ENCODE measurements at places on chromosomes 11 and 22. TPM values are rescaled to one million over a fixed set of nuclear protein-coding genes. Genes with fewer than 3 reads are reported as not detected.

GRCh38 chr11:97614606-97615005, 1224.8 kb downstream of the JRKL start:
- DNase-seq = no peak
- no peaks in the 10 kb centered on the region for H3K27me3 ChIP-seq
- no peak overlapping the region for H3K4me3 ChIP-seq
- H3K27ac ChIP-seq = no peak overlapping the region

Gene LINC01488
- 0.07 TPM for polyA plus RNA-seq

DNA sequence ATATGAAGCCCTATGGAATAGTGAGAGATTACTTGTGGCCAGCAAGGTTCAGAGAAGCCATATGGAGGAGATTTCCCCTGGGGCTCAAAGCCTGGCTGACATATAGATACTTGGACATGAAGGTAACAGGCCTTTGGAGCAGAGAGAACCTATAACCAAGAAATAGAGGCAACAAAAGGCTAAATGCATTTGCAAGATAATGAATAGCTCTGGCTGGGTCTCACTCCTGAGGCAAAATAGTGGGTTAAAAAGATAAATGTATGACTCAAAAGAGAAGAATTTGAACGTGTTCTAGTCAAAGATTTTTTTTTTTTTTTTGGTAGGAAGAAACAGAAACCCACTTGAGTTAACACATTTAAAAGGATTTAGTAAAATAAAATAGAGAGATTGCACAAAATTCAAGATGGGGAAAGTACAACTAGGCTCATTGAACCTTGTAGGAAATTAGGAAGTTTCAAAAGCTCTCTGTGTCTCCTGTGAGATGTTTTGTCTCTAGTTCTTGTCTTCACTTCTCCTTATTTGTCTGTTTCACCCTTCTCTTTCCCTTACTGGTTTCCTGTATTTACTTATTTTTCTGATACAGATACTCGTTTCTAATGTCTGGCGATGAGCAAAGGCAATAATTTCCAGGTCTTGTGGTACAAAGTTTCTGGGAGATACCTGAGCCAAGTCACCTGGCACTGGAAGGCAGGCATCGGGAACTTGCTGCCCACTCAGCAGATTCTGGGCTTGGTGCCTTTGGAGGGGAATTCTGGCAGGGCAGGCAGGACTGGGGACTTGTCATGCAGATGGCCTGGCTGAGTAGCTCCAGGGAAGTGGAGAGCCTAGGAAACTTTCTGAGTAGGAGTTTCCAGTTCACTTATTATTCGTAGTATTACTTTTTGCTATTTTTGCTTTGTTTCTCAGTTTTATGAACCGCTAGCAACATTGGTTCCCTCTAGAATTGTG, 49.2 kb upstream of the SESN3 start:
- no peak for DNase-seq
- H3K4me1 ChIP-seq = no peaks in the 10 kb centered on the region
- no peaks in the 10 kb centered on the region for H3K36me3 ChIP-seq

DNA sequence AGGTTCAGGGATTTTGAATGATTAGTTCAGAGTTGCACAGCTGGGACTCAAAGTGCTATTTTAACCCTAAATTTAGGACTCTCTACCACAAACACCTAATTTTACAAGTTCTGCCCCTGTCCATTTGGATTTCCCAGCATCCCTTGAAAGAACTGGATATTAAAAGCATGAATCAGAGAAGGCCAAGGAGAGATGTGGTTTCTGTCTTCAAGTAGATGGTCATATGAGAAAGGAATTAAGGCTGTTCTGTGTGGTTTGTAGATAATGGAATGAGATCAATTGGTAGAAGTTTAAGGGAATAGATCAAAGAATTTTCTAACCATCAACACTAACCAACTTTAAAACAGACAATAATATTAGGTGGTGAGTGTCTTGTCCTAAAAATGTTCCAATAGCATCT, 106.4 kb upstream of the TENM4 start:
- no peak for DNase-seq
- H3K4me1 ChIP-seq = no peaks in the 10 kb centered on the region
- no peak overlapping the region for H3K4me3 ChIP-seq
- H3K27me3 ChIP-seq = no peaks in the 10 kb centered on the region
- H3K36me3 ChIP-seq = no peaks in the 10 kb centered on the region

GRCh38 chr11:75654314-75654713, 14.5 kb downstream of the MAP6 start:
- H3K36me3 ChIP-seq = no peaks in the 10 kb centered on the region
- no peaks in the 10 kb centered on the region for H3K27me3 ChIP-seq
- H3K27ac ChIP-seq = no peak overlapping the region
- no peaks in the 10 kb centered on the region for H3K4me1 ChIP-seq
- no peak overlapping the region for H3K4me3 ChIP-seq

DNA sequence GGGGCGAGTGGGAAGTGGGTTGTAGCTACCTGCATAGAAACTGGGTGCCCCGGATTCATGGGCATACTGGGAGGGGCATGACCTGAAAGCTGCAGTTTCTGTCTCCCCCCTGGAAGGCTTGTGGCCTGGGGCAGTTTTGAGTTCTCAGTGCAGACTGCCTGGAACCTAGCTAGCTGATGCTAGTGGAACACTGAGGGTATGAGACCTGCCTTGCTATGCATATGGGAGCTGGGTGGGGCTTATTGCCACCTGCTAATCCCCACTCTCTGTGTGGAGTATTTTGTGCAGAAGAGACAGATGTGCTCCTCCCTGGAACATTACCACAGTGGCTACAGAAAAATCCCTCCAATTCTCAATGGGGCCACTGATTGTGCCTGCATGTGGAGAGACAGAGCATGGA, 11.7 kb upstream of the OR56B4 start:
- no peak overlapping the region for H3K27ac ChIP-seq
- no peaks in the 10 kb centered on the region for H3K27me3 ChIP-seq
- no peak overlapping the region for H3K4me3 ChIP-seq
- H3K36me3 ChIP-seq = no peaks in the 10 kb centered on the region
- no peaks in the 10 kb centered on the region for H3K4me1 ChIP-seq

Gene TCN1
- 0.10 TPM for polyA plus RNA-seq

GRCh38 chr11:39205236-39205995, 2254.0 kb downstream of the LRRC4C start:
- H3K36me3 ChIP-seq = no peaks in the 10 kb centered on the region
- no peak overlapping the region for H3K27ac ChIP-seq
- H3K27me3 ChIP-seq = no peaks in the 10 kb centered on the region
- DNase-seq = no peak

DNA sequence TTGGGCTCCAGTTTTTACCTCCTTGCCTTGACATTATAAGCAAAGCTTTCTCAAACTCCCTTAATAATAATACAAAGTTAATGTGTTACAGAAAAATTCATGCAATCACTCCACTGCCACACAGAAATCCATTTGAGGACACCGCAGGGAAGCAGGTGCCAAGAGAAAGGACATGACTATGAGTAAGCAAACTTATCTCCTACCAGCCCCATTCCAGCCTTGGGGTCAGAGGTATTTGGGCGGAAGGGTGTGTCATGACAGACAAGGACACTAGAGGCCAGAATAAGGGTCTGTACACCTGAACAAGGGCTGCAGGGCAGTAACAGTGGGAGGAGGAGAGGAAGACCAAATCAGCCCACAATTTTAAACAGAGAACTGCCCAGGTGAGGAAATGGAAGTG, 5.9 kb downstream of the GNG3 start:
- H3K4me1 ChIP-seq = peaks cover 34% of the 10 kb centered on the region
- no peak overlapping the region for H3K4me3 ChIP-seq
- peak; percentile 70 for DNase-seq
- no peaks in the 10 kb centered on the region for H3K36me3 ChIP-seq
- H3K27ac ChIP-seq = peak overlapping the region; percentile 49
